Aorta (tissue), 5 donors: ENCODE measurements at places on chromosomes 7 and 10. TPM values are rescaled to one million over a fixed set of nuclear protein-coding genes. Genes with fewer than 3 reads are reported as not detected.

Gene STEAP1B
- total RNA-seq: 5.1 TPM

Gene ZNF92
- total RNA-seq: 9.1 TPM

Gene BRAT1
- 14.8 TPM for total RNA-seq

Gene RBP3
- total RNA-seq: not detected

Gene HOXA10
- 1.5 TPM for total RNA-seq

Gene RAB19
- not detected for total RNA-seq

Gene IGF2BP3
- 1.6 TPM for total RNA-seq

Gene FEZF1
- not detected for total RNA-seq

Gene PPRC1
- 35.9 TPM for total RNA-seq

Gene BMPER
- 2.2 TPM for total RNA-seq

Gene ADRA2A
- 11.4 TPM for total RNA-seq

Gene ATP6V0A4
- total RNA-seq: not detected

Gene CRYGN
- total RNA-seq: 0.84 TPM

Gene SPDYE5
- total RNA-seq: not detected

Gene OR6B1
- total RNA-seq: not detected

Gene ABCB1
- 10.6 TPM for total RNA-seq

Gene CYP2C9
- total RNA-seq: not detected

Gene NUPR2
- 1.1 TPM for total RNA-seq

Gene SLIT1
- total RNA-seq: 0.42 TPM

Gene IDI1
- total RNA-seq: 39.3 TPM

Gene VWA2
- not detected for total RNA-seq

Gene PLAC9
- total RNA-seq: 37.7 TPM

Gene LRRC17
- total RNA-seq: 30.5 TPM

Gene TFPI2
- total RNA-seq: 5.8 TPM

Gene OLAH
- 1.1 TPM for total RNA-seq

Gene NPC1L1
- total RNA-seq: 1.1 TPM
